Neural crest cell (in vitro differentiated cells): ENCODE measurements at places on chromosomes 12 and 14. TPM values are rescaled to one million over a fixed set of nuclear protein-coding genes. Genes with fewer than 3 reads are reported as not detected.

- DNase-seq, result no peak
These were observed 6.4 kb downstream of the MLXIP start for GRCh38 chr12:122084857-122085405.

GRCh38 chr12:22631863-22632463, 7.0 kb downstream of the ETNK1 start:
- DNase-seq, result no peak

OLR1 gene
- not detected in 2 replicates for total RNA-seq

- peak; percentile 61 for DNase-seq
These were observed 55.1 kb downstream of the SSH1 start for GRCh38 chr12:108802101-108802961.

EID3 gene
- total RNA-seq, result 1.8 and 3.0 TPM in 2 replicates

- no peak for DNase-seq
These were observed 286.5 kb upstream of the TMPO start for GRCh38 chr12:98228683-98229539.

KRT6C gene
- not detected in 2 replicates for total RNA-seq
